Right renal pelvis (tissue), 4 donors: ENCODE measurements at places on chromosomes 7 and 10. TPM values are rescaled to one million over a fixed set of nuclear protein-coding genes. Genes with fewer than 3 reads are reported as not detected.
A peak's percentile ranks its signal among the peaks of the same experiment; 100 is the strongest.

Gene EVX1
- 0.12 TPM for polyA plus RNA-seq

DNA sequence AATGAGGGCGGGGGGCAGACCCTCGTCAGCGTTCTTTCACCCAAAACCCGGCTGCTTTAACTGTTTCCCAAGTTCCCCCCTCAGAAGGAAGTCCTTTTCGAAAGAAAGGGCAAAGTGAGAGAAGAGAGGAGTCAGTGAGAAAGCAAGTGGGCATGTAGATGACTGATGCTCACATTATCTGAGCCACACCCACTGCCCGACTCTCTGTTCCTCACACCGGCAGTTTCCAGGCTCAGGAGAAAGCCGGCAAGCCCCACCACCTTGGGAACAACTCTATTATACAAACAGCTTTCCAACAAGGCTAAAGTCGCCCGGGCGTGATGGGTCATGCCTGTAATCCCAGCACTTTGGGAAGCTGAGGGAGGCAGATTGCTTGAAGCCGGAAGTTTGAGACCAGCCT lies 23.1 kb downstream of the RCC1L start:
- no peak for DNase-seq

Gene CLDN15
- 11.8 TPM for polyA plus RNA-seq

- DNase-seq: no peak
These were observed 123.7 kb downstream of the KAT6B start for GRCh38 chr10:74949843-74950765.

Gene DAGLB
- 13.5 TPM for polyA plus RNA-seq

DNA sequence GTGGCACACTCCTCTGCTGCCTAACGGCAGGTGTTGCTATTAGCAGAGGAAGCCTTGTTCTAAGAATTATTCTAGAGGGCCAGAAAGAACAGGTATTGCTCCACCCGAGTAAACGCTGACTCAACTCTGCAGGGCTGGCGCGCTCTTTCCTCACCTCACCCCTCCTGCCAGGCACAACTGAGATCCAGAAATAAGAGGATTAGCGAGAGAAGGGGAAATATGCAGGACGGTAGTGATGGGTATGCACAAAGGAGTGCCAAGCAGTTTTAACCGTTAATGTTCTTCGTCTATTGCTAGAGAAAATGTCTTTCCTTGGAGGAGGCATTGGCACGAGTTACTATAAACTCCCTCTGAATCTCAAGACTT lies 369 bp upstream of the SCIN start:
- DNase-seq: no peak

Gene CFAP46
- polyA plus RNA-seq: 7.2 TPM

DNA sequence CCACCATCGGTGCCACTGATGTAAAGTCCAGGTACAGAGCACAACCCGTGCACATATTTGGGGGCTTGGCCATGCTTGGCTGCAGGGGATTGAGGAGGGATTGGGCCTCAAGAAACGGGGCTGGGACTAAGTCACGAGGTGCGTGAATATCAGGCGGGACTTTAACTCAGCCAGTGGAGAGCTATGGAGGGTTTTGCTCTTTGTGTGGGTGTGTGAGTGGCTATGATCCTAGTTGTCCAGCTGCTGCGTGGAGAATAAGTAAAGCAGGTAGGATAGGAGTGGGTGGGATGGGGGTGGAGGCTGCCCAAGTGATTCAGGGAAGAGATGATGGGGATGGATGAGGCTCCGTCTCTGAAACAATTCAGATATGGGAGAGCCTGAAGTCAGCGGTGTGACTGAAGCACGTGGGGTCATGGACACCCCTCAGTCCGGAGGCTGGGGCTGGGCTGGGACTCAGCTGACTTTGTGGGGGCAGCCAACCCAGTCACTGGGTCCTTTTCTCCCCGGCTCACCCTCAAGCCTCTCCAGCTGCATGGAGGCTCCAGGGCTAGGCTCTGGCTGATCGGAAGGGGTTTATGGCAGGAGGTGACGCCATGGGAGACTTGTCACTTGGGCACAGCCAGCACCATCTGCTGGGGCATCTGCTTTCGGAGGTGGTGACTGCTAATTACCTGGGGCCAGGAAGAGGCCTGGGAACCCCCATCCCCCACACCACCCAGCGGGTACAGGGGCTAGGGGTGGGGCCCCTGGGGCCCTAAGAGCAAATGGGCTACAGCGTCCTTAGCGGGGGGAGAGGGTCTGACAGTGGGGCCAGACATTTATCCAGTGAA lies 1.7 kb upstream of the LFNG start:
- no peak for DNase-seq

DNA sequence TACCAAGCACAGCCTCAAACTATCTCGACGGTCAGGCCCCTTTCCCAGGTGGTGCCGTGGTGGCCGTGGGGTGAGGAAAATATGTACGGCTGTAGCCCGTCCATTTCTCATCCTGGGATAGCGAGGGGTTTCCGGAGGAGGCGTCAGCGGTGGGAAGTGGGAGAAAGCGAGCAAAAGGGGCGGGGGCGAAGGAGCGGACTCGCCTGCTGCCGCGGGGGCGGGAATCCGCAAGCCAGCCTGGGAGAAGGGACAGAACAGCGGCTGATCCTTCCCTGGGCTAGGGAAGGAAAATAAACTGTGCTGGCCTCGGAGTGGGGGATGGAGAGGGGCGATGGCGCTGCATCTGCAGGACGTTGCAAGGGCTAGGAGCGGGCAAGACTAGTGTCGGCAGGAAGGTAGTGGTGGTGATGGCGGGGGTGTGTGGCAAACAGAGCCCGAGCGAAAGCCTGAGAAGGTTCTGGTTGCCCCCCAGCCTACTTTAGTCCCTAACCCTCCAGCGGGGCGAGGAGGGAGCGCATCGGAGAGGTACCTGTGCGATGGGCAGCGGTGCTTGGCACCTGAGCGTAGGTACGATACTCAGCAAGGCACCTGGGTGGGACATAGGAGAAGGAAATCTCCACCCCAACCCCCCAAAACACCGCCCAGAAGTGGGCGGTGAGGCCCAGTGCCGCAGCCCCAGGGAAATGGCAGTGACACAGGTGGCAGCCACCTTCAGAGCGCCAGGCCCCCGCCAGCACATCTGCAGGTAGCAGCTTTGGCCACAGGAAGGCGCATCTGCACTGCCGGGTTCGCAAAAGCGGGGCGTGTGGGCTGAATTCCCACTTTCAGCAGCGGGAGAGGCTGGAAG lies 49.9 kb upstream of the STEAP1B start:
- no peak for DNase-seq

Gene IRF5
- 7.3 TPM for polyA plus RNA-seq

- no peak for DNase-seq
These were observed 136.1 kb downstream of the ELMO1 start for GRCh38 chr7:37312608-37313007.

Gene GAD2
- 1.4 TPM for polyA plus RNA-seq

DNA sequence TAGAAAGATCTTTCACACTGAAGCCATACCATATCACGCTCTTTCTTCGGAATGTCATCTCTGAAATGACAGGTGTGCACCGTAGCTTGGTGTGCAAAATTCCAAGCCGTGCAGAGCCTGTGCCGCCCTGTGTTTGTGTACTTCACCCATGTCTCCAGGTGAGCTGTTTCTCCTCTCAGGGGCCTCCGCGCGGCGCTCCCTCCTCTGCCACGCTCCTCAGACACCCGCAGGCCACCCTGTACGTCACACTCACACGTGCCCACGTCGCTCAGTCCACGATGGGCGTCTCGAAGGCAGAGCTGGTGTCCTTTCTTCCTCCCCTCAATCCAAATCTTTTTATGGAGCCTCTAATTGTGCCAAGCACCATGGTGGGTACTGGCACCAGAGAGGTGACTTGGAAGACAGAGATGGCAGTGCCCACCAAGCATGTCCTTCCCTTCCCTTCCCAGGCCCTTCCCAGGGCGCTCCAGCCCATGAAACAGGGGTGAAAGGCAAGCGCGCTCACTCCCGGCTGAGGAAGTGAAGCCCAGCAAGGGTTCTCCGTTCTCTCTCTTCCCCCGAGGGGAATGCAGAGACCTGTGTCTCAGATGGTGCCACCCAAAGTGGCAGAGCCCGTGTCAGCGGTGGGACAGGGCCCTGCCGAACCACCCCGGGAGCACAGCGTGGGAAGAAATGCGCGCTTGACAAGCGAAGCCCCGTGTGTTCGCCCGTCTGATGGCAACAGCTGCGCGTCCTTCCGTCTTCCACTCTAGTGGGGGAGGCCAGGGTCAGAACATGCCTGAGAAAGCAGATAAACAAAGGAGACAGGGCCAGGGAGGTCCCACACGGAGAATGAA lies 292.5 kb upstream of the SHH start:
- no peak for DNase-seq

DNA sequence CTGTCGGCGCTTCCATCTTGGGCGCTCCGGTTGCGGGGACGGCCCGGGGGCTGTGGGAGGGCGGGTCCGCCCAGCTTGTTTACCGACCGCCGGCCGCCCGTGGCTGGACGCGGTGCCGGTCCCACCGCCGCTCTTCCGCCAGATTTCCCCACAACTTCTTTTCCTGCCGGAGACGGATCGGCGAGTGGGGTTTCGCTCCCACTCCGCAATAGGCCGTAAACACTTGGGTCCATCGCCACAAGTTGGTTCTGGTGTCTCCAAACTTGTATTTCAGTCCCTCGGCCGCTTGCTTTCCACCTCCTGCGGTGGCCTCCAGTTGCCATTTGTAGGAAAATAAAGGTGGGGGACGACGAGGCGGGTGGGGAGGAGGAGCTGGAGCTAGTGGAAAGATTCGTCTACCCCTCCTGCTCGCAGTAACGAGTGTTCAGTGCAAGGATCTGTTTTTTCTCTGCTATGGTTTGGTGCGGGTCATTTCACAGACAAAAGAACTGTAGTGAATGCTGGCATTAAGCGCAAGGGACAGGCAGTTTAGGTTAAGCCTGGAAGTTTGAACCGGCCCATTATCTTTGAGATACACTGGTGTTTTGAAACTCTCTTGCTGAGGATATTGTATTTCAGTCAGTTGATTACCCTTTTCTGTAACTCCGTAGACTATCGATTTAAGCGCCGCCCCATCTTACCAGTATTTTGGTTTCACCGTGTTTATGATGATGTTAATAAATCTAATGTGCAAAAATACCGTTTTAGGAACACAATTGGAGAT lies 24.3 kb upstream of the ZRANB1 start:
- DNase-seq: peak; percentile 49

Gene UBTD1
- 9.2 TPM for polyA plus RNA-seq

Gene PRSS37
- 0.11 TPM for polyA plus RNA-seq

GRCh38 chr10:116124777-116125176 lies 148.2 kb downstream of the GFRA1 start:
- DNase-seq: no peak

DNA sequence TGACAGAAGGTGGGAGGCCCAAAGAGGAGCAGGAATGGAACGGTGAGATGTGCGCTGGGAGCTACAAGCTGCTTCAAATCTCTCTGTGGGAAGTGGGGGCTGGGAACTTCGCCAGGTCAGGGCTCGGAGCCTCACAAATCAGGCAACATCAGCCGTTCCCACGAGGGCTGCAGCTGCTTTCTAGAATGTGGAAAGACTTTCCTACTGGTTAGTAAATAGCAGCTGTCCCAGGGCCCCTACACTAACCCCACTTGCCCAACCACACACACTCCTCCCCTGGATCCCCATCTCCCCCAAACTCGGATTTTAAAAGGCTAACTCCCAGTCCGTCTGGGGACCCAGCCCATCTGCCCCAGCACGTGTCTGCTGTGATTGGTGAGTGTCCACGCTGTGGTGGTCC lies 40.6 kb upstream of the PITRM1 start:
- DNase-seq: no peak

Gene AKR1B1
- polyA plus RNA-seq: 107 TPM

- no peak for DNase-seq
These were observed 731.8 kb downstream of the PHTF2 start for GRCh38 chr7:78530351-78530750.

Gene SOSTDC1
- polyA plus RNA-seq: 60.4 TPM

GRCh38 chr10:75552171-75552570 lies 120.7 kb downstream of the LRMDA start:
- DNase-seq: no peak
